ENCODE measurements at places on chromosomes 1 and 21. TPM values are rescaled to one million over a fixed set of nuclear protein-coding genes. Genes with fewer than 3 reads are reported as not detected.

- DNase-seq, result no peak
Measured at GRCh38 chr1:224501836-224502235, 67.2 kb upstream of the WDR26 start.

DNA sequence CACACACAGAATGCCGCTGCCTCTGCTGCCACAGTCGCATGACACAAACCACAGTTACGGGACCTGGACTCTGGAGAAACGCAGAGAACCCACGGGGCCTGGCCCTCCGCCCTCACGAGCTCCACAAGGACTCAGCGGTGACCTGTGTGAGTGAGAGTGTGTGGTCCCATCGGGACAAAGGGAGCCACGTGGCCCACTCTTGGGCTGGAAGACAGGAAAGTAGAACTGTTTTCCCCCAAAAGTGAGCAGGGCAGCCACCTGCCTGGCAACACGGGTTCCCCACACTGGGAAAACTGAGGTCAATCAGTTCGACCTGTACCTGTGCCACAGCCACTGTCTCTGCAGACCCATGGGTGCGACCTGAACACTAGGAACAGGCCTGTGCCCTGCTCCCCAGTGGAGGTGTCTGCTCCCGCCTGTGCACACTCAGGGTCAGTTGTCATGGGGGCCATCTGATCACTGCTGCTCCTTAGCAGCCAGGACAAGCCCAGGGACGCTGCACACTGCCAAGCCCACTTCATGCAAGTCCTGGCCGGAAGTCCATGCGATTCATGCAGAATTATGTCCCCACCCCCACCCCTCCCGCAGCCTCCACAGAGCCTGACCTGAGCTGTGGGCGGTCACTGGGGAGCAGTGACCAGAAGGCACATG lies 54.4 kb upstream of the ADARB1 start:
- no peak for DNase-seq

DNA sequence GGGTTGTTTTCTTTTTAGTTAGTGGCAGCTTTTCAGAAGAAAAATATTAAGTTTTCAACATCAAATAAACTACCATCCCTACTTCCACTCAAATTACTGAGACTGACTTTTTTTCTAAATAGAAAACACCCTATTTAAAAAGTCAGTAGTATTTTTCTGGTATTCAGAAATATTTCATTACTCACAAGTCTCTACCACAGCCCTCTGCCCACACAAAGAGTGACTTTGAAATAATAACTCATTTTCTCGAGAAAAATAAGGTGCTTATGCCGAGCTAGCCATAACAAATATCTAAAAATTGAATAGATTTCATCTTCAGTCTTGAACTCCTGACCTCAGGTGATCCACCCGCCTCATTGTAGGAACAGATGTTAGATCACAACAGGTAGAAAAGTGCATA lies 41.8 kb upstream of the USP25 start:
- DNase-seq, result no peak

GRCh38 chr1:51924455-51924854 lies 45.9 kb upstream of the NRDC start:
- DNase-seq, result no peak

Gene CLCA4
- total RNA-seq, result 0.36 TPM

Gene RPTN
- not detected for total RNA-seq

GRCh38 chr1:2252423-2252822 lies 24.3 kb downstream of the SKI start:
- no peak for DNase-seq

GRCh38 chr1:77900687-77901293 lies 12.4 kb downstream of the NEXN start:
- peak; percentile 48 for DNase-seq

Gene AMY1B
- total RNA-seq, result not detected

DNA sequence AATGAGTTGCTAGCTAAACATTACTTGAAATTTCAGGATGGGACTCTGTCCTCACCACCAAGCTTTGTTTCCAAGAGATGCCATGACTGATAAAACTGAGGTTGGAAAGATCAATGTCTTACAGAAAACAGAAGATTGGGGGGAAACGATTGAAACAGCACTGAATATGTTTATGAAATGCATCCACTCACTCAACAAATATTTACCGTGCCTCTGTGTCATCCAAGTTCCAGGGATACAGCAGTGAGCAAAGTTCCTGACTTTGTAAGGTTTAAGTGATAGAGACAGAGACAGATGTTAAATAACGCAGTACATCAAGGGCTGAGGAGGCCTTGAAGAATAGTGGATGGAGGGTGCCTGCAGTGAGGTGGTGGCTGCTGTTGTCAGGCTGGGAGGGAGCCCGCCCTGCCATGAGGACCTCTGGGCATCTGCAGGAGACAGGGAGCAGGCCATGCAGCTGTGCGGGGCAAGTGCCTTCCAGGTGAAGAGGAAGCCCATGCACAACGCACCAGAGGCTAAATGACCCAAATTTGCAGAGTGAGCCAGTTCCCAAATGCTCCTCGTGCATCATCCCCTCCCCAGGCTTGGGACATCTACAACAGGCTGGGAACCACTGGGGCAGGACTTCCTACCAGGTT lies 108.0 kb downstream of the HLCS start:
- no peak for DNase-seq

DNA sequence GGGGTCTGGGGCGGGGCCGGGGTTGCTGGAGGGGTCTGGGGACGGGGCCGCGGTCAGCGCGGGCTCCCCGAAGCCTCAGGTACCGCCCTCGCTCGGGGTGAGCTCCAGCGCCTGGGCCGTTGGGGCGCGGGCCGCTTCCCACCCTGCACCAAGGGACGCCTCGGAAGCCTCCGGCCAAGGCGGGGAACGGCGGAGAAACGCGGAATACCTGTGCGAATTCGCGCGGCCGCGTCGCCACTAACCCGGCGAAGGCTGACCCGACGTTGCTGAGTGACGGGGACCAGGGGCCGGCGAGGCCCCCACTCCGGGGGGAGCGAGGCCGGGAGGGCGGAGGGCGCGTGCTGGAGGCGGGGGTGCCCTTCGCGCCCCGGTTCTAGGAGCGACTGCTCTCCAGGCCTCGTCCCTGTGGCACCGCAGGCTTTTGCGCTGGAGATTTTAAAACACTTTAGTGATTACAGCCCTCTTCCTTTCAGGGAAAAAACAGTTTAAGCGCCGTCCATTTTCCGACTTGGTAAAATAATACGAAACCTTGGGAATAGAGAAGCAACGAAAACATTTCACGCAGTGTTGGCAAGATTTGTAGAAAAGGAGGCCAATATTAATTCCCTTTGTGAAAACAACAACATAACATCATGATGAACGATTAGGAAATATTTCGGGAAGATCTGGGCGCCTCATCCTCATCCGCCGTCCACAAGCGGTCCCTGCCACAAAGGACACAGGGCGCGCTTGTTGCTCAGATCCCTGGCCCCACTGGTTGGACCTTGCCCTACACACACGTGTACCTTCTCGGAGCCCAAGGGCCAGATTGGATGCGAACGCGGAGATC lies 971 bp upstream of the GNG4 start:
- no peak for DNase-seq

DNA sequence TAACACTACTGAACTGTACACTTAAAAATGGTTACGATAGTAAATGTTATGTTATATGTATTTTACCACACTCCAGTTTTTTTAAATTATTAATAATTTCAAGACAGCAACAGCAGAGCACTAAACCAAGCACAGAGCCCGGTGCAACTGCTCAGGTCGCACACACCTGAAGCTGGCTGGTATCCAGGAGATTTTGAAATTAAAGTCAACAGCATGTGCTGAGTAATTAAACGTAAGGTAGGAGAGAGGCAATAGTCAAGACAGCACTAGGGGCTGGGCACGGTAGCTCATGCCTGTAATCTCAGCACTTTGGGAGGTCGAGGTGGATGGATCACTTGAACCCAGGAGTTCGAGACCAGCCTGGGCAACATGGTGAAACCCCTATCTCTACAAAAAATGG lies 35.1 kb upstream of the SLC30A10 start:
- no peak for DNase-seq

GRCh38 chr1:82706741-82707140 lies 906.0 kb downstream of the ADGRL2 start:
- DNase-seq, result no peak

DNA sequence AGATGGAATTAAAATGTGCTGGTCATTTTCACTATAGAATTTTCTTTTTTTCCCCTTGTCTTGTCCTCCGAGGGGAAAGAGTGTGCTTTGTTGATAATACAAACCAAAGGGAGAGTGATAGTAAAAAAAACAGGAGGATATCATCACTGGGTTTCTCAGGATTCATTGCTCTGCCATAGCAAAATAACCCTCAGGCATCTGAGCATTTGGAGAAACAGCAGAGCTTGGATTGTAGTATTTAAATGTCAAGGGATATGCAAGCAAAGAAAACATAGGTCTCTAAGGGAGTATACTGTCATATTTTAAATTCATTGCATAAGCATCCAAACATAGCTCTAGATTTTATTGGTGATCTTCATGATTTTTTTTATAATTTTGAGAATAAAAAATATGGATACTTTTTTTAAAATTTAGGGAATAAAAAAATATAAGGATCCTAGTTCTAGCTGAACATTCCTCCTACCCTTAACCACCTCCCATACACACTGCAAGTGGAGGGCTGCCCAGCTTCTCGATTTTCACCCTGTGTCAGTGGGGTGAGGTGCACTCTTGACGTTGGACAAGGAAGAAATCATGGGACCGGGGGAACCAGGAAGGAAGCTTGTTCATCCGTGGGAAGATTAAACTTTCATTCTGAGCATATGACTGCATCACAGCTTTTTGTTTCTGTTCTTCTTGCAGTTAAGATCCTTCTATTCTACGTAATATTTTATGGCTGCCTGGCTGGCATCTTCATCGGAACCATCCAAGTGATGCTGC lies 4.4 kb downstream of the ATP1B1 start:
- no peak for DNase-seq

Gene FCRL5
- total RNA-seq, result not detected

GRCh38 chr1:115595279-115596079 lies 46.3 kb upstream of the VANGL1 start:
- DNase-seq, result peak; percentile 94

- DNase-seq, result no peak
Measured at GRCh38 chr1:116948046-116948445, 38.3 kb downstream of the PTGFRN start.

Gene PRDM16
- not detected for total RNA-seq

- DNase-seq, result peak; percentile 88
Measured at GRCh38 chr1:22976461-22977243, 4.0 kb upstream of the LACTBL1 start.

Gene CFHR4
- not detected for total RNA-seq

Gene ATP1B1
- total RNA-seq, result 83.5 TPM

DNA sequence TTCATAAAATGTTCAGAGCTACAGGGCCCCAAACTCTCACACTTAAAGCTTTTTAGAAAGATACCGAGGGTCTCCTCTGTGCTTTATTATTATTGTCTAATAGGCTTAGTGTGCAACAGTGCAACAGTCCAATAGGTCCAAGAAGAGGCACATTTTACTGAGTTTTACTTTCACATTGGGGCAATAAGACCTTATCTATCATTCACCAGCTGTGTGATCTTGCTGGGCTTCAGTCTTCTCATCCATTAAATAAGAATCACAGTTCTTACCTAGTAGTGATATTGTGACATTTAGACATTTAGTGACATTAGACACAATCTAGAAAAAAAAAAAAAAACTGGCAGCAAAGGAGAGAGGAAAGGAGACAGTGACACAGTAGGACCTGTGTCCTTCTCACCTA lies 175.8 kb upstream of the NFIA start:
- no peak for DNase-seq

Gene PRAMEF12
- total RNA-seq, result not detected

Gene KLHDC8A
- not detected for total RNA-seq

- DNase-seq, result no peak
Measured at GRCh38 chr1:173865468-173866164, 2.2 kb downstream of the GAS5 start.

Gene LCE3D
- not detected for total RNA-seq

Measured in HT-29 (cell line).